ENCODE measurements at places on chromosomes 4 and X. TPM values are rescaled to one million over a fixed set of nuclear protein-coding genes. Genes with fewer than 3 reads are reported as not detected.

The IL9R gene
- total RNA-seq, result 68.1 TPM

The ADGRG2 gene
- total RNA-seq, result not detected

The ATP1B4 gene
- not detected for total RNA-seq

The GRIPAP1 gene
- total RNA-seq, result 82.7 TPM

The BEX2 gene
- total RNA-seq, result 4.9 TPM

The HNRNPD gene
- 406 TPM for total RNA-seq

The FABP2 gene
- total RNA-seq, result not detected

The ATP6AP1 gene
- total RNA-seq, result 43.5 TPM

The AMER1 gene
- total RNA-seq, result 3.7 TPM

The GLRB gene
- not detected for total RNA-seq

The CORIN gene
- total RNA-seq, result not detected

The TMSB15B gene
- 9.6 TPM for total RNA-seq

The ZNF630 gene
- total RNA-seq, result 0.99 TPM

The RNF128 gene
- not detected for total RNA-seq

The TACR3 gene
- total RNA-seq, result not detected

The PROM1 gene
- total RNA-seq, result not detected

The TBX22 gene
- not detected for total RNA-seq

The FGF16 gene
- total RNA-seq, result not detected

The HAND2 gene
- not detected for total RNA-seq

The EMCN gene
- not detected for total RNA-seq

The BGN gene
- total RNA-seq, result not detected

The ZCCHC4 gene
- 11.4 TPM for total RNA-seq
